Esophagus squamous epithelium (tissue), 5 donors: ENCODE measurements at places on chromosomes 11 and 22.

DNA sequence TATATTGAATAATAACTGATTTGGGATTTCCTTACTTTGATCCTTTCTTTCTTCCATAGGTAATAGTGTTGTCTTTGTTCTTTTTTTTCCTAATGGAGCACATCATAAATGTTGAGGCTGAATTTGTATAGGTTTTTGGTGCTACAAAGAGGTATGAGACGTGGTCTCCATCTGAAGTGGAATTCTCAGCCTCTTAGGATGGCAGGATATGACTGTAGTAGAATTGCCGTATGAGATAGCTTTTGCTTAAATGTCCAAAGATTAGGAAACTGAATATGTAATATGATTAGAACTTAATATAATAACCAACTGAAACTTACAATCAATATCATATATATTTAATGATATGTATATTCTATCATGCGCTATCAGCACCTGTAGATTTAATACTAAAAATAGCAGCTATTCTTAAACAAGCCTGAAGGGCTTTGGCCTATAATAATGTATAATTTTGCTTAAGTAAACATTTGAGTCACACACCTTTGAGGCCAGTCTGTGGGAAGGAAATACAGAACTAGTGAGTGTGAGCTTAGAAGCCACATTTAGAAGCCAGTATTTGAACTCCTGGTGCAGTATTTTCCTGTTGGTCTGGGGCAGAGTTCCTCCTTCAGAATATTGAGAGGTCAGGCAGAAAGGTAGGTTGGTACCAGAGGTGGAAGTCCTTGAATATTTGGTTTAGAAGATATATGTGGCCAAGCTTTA is 62.6 kb downstream of the SWAP70 start:
- DNase-seq: no peak

- no peak for DNase-seq
Observed at GRCh38 chr11:113162592-113162962, 151.8 kb upstream of the TTC12 start.

DNA sequence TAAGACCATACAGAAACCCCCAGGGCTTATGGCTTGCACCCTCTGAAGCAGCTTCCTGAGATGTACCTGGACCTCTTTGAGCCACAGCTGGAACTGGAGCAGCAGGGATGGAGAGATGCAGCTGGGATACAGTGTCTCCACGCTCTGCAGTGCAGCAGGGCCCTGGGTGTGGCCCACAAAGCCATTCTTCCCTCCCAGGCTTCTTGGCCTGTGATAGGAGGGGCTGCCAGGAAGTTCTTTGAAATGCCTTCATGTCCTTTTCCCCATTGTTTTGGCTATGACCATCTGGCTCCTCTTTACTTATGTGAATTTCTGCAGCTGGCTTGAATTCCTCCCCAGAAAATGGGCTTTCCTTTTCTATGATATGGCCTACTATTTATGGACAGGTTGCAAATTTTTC is 37.1 kb upstream of the RAB38 start:
- no peak for DNase-seq

DNA sequence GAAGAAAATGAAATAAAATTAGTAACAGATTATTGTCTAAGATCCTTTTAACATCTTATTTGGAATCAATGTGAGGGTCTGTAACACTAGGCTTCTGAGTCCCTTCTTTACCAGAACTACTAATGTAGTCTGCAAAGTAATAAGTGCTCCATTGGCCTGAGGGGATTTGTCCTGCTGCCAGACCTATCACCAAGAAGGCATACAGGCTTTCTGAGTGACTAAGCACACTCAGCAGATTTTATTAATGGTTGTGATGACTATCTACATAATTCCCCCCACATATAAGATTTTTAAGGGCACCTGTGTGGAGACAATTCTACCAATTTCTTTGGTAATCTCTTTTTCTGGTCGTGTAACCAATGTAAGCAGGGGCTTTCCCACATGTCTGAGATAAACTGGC is 365.0 kb upstream of the FAT3 start:
- DNase-seq: no peak

DNA sequence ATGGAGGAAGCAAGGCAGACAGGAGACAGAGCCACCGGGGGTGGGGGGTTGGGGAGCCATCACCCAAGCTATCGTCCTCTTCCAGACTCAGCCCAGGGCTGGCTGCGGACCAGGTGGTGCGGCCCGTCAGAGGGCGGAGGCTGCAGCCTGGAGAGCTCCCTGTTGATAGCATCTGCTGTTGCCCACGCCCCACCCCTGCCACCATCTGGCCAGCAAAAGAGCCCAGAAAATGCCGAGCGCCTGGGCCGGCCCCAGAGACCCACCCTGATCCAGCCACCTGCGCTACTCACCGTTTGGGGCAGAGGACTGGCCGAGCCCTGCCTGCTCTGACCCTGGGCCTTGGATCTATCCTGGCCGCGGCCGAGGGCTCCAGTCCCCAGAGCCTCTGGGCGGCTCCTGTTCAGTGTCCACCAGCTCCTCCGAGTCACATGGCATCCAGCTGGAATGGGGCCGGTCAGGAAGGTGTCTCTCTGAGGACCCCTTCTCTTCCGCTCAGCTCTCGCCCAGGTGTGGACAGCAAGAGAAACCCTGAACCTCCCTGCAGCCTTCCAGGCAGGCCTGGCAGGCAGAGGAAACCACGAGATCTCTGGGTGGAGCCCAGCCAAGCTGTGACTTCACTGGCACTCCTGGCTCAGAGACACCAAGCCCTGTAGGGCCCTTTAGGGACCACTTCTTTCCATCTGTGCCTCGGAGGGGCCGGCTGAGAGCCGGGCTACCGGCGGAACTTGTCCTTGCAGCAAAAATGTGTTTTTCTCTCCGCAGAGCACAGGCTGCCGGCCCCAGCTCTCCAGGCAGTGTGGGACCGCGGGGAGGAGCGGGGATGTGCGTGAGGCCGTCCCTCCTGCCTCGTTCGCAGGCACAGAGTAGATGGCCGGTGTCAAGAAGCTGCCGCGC is at the start of gene MRGPRE:
MRGPRE (minus strand) TSS at position 567 of the 894 bp plus-strand sequence. CDS start 3,618 bp downstream, outside the sequence.
- DNase-seq: no peak

DNA sequence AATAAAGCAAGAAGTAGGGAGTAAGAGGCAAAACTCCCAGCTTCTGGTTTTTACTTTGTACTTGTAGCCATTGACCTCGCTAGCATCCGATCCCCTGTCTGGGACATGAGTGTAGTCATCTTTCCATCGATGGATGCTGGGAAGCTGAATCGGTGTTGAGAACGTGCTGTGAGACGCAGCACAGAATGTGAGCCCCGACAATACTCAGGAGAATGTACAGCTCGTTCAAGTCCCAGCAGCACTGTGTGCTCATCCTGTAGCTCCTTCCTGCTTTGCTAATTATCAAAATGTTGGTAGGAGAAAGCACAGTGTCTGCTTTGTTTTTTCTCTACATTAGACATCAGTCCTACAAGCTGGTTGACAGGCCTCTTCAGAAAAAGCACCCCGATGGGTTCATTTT is 56.6 kb downstream of the JAM3 start:
- DNase-seq: no peak
